Activated CD8-positive, alpha-beta memory T cell treated with anti-CD3 and anti-CD28 coated beads for 1 hour (primary cell): ENCODE measurements at places on chromosomes 5 and 9.

- no peak for DNase-seq
These were observed 70.5 kb downstream of the PIK3R1 start for GRCh38 chr5:68285851-68286611.

GRCh38 chr5:177601577-177602457 is 1.9 kb downstream of the B4GALT7 start:
- DNase-seq = no peak

- no peak for DNase-seq
These were observed 456.9 kb downstream of the TMEM232 start for GRCh38 chr5:110269478-110270142.

DNA sequence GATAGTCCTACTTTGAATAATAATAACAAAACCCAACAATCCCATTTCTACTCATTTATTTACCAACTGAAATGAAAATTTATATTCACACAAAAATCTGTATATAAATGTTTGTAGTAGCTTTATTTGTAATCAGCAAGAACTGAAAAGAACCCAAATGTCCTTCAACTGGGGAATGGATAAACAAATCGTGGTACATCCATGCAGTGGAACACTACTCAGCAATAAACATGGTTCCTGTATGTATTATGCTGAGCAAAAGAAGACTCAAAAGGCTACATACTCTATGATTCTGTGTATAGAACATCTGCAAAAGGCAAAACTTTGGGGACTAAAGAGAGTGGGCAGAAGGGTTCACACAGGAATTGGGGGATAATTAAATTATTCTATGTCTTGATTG is 136.1 kb upstream of the HAND1 start:
- no peak for DNase-seq

- peak; percentile 21 for DNase-seq
These were observed 7.1 kb upstream of the AFAP1L1 start for GRCh38 chr5:149264439-149265067.

DNA sequence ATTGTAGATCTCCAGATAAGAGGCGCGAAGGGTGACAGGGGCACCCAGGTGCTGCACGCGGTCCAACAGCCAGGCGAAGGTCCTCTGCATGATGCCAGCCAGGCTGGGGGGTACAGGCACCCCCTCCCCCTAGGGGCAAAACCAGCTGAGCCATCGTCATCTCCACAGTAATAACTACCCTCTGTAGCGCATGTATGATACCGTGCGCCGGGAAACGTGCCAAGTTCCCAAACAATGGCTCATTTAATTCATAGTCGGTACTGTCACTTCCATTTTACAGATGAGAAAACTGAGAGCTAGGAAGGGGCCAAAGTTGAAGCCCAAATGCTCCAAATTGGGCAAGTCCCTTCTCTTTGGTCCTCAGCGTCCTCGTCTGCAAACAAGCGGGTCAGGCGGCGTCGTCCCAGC is 1.5 kb downstream of the KIF12 start:
- DNase-seq = no peak

DNA sequence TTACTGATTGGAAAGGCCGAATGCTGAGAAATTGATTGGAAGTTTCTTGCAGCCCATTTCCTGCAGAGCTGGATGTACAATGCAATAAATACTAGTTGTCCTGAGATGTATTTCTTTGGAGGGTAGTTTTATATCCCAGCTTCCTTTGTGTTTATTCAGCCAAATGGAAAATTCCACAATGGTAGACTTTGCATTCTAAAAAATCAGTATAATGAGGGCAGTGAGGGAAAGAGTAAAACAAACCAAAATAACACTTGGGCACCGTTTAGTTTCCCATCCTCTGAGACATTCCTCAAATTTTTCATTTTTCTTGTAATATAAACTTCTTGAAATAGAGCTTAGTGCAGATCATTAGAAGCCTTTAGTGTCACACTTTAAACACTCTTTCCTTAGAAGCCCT is 379.4 kb downstream of the EBF1 start:
- no peak for DNase-seq

DNA sequence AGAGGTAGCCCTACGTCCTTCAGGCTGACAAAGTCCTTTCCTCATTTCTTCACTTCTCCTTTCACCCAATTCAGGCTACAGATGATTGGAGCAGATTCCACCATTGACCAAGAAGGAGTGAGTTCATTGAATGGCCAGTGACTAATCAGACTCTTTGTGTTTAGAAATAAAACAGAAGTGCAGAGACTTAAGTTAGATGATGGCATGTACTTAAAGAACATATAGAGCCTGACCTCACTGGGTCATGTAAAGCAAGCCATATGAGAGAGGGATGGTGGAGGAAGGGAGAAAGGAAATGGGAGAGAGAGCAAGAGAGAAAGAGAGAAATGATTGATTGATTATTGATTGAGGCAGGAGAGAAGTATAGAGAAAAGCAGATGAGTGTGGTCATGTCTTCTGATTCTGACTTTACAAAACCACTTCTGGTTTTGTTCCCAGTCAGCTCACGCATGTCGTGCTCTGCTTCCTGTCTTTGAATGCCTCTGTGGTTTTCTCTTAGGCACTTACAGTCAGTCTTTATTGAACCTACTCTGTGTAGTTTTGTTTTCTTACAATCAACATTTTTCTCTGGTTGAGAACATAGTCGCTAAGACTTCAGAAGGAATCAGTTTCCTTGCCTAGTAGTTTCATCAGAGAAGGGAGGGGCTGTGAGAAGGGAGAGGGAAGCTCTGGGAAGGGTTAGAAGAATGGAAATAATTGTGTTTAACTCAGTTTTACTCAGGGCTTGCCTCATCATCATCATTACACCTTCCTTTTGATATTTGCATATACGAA is 149.2 kb upstream of the KLF9 start:
- no peak for DNase-seq

DNA sequence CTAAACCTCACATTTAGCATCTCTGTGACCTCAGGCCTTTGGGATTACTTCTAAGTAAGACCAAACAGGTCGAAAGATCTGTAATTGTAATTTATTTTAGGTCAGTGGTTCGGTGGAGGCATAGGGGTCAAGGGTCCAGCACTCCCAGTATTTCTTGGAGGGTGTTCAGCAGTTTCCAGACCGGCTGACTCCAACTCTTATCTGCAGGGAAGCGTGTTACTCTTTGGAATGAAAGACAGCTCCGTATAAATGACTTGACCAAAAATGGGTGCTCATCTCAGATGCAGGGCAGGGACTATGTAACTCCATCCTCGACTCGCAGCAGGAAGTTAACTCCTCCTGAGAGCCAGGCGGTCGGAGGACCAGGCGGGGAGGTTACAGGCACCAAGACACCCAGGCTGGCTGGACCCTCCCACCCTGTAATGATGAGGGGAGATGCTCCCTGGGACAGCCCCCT is 620 bp upstream of the VPS13A start:
- DNase-seq = no peak

DNA sequence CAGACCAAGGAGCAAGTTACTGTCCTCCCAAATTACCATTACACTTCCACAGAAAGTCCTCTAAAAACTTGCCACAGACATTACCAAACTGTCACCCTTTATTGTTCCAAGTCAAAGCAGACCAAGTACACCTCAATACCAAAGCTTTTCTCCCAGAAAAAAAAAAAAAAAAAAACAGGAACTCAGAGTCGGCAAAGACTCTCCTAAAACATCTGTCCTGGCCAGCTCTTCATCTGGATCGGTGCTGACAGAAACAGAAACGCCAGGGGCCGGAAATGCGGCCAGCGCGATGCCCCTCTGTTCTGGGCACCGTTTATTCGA is 718 bp downstream of the DEPDC1B start:
- no peak for DNase-seq

DNA sequence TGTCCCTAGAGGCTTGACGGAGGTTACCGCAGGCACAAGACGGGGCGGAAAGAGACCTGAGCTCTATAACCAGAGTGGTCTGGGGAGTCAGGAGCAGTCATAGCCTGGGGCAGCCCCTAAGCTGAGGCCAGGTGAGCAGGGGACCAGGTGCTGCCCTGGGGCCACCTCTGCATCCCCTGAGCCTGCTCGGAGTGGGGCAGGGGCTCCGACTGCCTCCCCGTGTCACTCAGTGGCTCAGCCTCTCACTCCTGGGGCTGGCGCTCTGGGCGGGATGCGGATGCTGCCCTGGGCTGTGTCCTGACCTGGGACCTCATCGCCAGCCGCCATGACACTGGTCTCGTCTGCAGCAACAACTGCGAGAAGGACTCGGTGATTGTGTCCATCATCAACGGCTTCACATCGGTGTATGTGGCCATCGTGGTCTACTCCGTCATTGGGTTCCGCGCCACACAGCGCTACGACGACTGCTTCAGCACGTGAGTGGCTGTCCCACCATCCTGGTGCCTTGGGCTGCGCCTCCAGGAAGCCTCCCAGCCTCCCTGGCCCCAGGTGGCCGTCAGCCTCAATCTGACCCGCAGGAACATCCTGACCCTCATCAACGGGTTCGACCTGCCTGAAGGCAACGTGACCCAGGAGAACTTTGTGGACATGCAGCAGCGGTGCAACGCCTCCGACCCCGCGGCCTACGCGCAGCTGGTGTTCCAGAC is 8.8 kb upstream of the SLC6A18 start:
- DNase-seq = no peak

- DNase-seq = no peak
These were observed 150.2 kb downstream of the TTLL11 start for GRCh38 chr9:121942866-121943382.

- DNase-seq = no peak
These were observed 12.5 kb downstream of the CAMK2A start for GRCh38 chr5:150277043-150277442.

DNA sequence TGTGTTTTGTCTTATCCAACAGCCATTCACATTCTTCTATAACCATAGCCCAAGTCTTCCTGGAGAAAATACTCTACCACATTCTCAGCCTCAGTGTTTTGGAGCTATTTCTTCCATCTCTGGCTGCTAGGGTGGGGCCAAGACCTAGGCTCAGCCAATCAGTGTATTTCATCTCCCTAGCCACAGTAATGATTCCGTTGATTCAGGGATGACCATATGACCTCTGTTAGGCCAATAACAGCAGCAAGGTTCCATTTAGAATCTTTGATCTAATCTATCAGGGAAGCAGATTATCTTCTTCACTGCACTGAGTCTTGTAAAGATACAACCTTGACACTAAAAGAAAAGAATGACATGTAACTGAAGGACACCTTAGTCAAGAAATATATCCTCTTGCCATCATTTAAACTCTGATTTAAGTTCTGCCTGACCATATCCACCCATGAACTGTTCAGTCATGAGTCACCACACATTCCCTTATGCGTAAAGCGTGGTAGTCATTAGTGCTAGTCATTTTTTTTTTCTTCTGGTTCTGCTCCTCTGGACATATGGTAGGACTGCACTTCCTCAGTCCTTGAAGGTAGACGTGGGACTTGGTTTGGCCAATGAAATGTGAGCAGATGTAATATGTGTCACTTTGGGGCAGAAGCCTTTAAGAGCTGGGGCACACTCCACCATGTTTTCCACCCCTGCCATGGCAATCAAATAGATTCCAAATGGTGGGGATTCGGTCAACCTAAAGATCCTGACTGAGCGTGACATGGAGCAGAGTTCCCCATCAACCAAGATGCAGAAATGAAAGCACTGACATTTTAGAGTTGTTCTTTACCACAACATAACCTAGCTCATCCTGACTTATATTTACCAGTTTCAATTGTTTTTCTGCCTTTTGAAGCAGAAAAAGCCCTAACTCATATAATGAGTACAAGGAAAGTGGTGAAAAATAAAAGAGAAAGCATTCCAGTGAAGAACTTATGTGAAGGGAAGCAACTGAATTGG is 12.7 kb upstream of the PRELID2 start:
- no peak for DNase-seq

GRCh38 chr9:132637351-132637750 is 32.4 kb downstream of the DDX31 start:
- DNase-seq = no peak

DNA sequence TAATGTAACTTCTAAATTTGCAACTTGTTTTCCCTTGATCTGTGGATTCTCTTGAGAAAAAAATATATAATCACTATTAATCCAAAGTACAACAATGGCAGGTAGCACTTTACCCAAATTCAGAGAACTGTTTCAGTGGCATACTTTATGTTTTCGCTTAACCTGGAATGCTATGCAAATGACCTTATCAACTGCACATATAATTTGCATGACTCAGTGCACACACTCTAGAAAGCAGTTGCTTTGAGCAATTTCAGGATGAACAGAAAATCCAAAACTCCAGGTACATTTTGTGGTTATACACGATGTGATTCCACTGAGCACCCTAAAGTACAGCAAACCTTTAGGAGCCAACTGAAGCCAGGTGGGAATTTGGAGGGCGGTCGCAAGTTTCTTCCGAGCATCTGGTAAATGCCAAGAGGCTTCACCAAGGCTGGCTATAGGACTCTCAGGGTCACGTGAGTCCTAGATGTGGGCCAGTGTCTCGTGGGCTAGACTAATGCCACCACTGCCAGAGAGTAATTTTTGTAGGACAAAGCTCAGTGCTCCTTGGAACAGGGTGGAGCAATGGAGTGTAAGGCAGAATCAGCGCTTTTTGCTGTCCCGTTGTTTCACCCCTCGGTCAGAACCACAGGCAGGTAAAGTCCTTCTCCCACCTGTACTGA is 37.3 kb downstream of the DMGDH start:
- DNase-seq = no peak

DNA sequence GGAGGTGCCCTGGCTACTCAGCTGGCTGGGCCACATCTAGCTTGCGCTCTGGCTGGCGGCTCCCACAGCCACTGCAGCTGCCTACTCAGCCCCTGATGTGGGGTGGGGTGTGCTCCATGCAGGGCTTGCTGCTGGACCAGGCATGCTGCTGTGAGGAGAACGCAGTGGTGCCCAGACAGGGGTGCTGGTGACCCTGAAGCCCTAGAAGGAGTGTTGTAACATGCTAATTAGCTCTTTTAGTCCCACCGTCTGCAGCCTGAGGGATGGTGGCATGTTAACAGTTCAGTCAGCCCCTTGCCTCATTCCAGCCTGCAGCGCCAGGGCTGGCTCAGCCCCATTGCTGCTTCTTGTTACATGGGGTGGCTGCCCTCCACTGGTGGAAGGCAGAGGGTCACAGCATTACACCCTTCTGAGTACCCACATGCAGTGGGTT is 642.3 kb downstream of the DMRTA1 start:
- no peak for DNase-seq

DNA sequence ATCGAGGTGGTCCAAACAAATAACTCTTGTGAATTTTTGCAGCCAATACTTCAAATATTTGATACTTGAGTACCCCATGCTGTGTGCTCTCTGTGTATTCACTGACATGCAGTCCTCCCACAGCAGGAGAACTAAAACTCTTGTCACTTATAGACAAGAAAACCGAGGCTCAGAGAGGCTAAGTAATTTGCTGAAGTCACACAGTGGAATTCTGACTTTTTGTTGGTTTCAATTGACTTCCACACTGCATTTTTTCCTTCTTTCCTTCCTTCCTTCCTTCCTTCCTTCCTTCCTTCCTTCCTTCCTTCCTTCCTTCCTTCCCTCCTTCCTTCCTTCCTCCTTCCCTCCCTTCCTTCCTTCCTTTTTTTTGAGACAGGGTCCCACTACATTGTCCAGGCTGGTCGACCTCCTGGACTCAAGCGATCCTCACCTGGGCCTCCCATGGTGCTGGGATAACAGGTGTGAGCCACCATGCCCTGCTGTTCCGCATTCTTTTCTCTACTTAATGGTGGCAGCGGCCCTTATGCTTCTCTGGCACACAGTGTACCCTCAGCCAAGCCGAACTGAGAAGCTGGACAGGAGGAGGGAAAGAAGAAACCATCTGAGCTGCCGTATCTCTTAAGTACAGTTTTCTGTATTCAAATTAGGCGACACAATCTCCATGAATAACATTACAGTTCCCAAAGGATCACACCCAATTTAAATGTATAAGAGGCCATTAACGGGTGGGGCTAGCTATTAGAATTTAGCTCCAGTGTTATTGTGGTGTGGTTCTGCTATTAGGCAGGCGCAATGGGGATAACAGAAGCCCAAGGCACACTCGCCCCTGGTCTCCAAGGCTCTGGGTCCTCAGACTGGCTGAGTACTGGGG is 38.4 kb upstream of the GRHPR start:
- no peak for DNase-seq

GRCh38 chr5:14676320-14676719 is 11.8 kb downstream of the OTULIN start:
- DNase-seq = no peak
